Dermis microvascular lymphatic vessel endothelial cell (primary cell): ENCODE measurements at places on chromosomes 16 and 17.

DNA sequence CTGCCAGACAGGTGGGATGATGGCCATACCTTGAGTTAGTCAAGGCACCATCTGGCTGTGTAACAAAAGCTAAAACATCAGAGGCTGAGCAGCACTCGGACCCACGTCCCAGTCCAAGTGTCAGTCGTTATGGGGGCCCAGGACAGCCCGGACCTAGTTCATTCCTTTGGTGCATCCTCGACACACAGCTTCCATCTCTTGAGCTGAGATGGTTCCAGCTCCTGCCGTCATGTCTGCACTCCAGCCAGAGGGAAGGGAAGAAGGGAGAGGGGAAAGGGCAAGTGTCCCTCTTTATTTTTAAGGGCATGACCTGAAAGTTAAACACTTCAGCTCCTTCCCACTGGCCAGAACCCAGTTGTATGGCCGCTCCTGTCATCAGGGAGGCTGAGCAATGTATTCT lies 218.0 kb downstream of the SEC14L1 start:
- no peak for DNase-seq

DNA sequence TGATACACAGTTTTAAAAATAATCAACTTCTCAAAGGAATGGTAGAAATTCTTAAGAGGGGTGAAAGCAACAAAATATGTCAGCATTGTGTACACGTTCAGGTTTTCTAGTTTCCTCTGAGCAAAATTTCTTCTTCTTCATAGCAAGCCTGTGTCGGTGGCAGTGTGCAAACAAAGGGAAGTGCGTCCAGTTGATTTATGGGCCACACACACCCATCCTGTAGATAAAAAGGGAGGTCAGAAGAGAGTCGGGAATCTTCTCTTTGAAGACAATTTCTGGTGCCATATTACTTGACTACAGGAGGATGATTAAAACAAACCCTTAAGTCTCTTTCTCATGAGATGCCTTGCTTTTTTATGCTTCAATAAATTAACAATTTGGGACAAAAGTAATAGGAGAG lies 484.1 kb upstream of the SALL1 start:
- DNase-seq, result no peak

DNA sequence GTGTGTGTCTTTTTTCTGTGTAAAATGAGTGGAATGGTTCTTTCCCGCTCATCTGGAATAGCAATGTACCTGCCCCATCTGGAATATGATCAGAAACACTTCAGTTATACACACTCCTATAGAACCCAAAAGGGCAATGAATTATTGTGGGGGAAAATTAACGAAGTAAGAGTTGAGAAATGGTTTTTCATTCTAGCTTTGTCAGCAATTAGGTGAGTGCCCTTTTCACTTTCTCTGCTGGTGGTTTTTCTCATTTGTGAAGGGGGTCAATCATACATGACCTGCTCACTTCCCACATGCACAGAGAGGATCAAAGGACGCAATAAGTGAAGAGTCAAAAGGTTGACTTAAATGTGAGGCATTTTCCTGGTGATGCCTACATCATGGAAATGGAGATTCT lies 168.0 kb downstream of the HS3ST3B1 start:
- no peak for DNase-seq

GRCh38 chr17:77247048-77247541 lies 106.3 kb downstream of the SEC14L1 start:
- DNase-seq, result peak; percentile 45

- DNase-seq, result no peak
Observed at GRCh38 chr17:76735586-76736348, 1.4 kb downstream of the SRSF2 start.

GRCh38 chr17:16352667-16353316 lies 477 bp downstream of the CENPV start:
- peak; percentile 38 for DNase-seq

- no peak for DNase-seq
Observed at GRCh38 chr16:27226976-27227705, 23.8 kb downstream of the KDM8 start.

- no peak for DNase-seq
Observed at GRCh38 chr17:50424246-50424995, 1.6 kb upstream of the ACSF2 start.

DNA sequence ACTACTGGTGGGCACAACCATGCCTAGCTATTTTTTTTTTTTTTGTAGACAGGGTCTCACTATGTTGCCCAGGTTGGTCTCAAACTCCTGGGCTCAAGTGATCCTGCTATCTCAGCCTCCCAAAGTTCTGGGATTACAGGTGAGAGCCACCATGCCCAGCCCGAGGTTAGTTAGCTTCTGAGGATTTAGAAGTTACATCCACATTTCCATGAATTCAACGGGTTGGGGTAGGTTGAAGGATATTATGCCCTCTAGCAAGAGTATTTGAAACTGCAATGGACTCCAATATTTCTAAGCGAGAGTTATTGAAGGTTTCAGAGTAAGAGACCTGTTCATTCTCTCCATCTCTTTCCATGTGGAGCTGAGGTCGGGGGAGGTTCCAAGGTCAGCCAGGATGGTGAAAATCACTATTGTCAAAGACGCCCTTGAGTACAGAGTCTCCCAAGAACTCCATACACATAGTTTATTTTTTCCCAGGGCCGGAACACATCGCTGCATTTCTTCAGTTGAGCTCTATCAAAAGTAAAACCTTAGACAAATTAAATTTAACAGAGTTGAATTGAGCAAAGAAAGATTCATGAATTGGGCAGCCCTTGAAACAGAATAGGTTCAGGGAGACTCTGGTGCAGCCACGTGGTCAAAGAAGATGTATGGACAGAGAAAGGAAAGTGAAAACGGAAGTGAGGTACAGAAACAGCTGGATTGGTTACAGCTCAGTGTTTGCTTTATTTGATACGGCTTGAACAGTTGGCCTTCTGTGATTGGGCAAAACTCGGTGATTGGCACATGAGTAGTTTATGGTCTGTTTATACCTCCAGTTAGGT lies 19.0 kb upstream of the ITPRIPL2 start:
- DNase-seq, result no peak

GRCh38 chr16:47995354-47995753 lies 160.4 kb downstream of the ABCC12 start:
- DNase-seq, result no peak

DNA sequence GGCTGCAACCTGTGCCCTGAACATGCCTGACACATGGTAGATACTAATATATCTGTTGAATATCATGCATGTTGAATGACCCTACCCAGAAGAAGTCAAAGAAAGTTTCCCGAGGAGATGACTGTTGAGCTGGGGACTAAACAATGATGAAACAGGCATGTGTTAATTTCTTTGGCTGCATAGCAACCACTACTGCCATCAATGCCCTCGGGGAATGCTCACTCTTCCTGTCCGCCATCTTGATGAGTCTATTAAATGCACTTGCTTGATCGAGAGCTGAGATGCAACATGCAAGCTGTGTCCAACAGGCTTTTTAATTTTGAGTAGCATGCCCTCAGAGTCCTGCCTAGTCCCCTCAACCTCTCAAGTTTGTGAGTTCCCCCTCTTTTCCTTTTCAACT lies 31.3 kb downstream of the GRIN2A start:
- no peak for DNase-seq

- no peak for DNase-seq
Observed at GRCh38 chr16:80973991-80974390, 32.7 kb downstream of the CMC2 start.

DNA sequence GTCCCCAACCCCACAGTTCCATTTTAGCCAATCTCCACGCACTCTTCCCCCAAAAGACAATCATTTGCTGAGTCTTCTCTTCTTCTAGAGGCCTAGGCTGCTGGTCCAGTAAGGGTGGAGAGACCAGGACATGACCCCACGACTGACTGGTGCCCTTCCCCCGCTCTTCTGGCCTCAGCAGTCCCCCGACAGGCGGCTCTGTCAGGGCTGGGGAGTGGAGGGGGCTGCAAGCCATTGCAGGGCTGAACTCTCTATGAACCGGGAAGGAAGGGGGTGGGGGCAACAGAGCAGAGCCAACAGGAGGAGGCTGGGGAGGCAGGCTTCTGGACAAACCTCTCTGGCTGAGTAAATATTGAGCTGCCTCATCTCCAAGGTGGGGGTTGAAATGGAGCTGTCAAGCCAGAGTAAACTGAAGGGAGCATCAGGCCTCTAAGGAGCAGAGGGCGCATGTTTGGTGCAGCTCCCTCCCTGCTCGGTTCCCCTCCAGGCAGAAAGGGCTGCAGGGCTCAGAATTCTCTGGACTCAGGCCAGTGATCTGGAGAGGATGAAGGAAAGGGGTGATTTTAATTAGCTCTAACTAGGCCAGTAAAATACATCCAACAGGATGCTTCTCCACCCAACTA lies 8.7 kb downstream of the HOXB1 start:
- no peak for DNase-seq

DNA sequence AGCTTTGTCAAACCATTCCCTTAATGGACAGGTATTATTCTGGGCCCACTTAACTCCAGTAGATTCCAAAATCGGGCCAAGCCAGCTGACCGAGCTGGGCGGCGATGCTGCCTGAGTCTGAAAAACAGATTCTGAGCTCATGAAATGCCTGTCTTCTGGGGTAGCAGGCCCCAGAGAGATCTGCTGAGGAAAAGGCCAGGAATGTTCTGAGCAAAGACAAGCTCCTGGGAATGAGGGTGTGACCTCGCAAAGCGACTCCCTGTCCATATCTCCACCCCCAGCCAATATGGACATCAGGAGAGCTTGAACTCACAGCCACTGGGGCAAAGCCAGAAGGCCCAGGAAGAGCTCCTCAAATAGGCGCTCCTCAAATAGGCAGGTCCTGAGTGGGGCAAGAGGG lies 23.7 kb downstream of the ZNF423 start:
- DNase-seq, result no peak

- DNase-seq, result no peak
Observed at GRCh38 chr17:9028202-9028987, 7.1 kb downstream of the NTN1 start.

DNA sequence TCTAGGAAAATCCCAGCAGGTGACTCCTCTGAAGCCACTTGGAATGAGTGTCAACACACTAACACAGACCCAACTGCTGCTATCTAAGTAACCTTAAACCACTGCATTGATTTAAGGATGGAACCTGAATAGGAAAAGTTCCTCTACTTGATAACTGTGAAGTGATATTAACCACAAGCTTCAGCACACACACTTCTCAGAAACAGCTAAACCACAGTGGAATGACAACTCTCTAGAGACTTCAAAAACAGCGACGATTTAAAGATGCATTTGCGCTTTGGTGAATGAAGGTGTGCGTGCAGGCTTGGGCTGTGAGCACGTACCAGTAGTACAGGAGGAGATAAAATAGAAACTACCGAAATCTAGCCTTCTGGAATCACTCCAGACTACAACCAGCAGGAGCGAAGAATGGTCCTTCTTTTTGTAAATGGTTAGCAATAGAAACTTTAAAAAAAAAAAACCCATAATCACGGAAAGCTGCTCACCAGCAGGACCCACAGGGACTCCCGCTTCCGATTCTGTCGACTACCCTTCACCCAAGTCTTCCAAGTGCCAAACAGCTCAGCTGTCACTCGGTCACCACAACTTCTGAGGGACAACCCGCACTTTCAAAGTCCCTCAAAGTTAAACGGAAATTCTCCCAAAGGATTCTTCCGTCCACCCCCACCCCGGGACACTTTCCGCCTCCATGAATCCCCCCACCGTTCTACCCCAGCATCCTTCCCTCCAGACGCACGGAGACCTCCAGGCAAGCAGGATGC lies 137.7 kb upstream of the CORO6 start:
- no peak for DNase-seq

DNA sequence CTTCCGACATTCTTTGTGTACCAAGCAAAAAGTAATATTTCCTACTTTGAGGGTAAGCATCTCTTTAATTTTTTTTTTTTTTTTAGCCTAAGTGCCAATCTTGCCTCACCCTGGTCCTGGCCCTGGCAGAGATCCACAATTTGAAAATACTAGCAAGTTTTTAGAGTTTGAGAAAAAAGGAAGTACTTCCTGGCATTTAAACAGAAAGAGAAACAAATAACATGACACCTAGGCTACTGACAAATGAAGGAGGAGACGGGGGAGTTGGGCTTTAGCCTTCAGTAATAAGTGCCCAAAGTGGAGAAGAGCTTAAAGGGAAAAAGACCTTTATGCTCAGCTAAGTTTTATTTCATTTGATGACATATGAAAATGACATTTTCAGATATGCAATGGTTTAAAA lies 92.8 kb downstream of the HS3ST3A1 start:
- no peak for DNase-seq

DNA sequence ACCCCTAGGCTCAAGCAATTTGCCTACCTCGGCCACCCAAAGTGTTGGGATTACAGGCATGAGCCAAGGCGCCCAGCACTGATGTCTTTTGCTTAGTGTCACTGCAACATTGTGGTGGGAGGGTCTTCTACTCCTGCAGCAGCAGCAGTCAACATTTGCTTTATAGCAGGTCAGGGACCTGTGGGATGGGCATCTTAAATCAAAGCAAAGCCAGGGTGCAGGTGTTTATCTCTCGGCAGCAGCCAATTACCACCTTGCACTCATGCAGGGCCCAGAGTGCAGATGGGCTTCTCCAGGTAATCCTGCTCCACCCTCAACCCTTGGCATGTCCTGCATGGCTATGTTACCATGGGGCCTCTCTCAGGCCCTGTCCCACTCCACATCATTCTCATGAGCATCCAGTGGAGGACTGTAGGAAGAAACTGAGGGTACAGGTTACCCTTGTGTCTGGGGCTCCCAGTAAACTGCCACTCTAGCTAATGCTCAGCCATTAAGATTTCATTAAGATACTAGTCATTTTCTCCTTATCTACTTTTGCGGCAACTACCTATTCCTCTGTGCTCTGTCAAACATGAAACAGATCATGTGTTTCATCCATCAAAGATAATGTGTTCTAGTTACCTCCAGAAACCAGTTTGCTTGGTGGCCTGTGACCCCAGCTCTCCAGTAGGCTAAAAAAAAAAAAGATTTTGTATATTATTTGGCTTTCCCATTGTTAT lies 16.8 kb downstream of the ADGRG5 start:
- no peak for DNase-seq

GRCh38 chr16:85141491-85142128 lies 29.3 kb upstream of the CIBAR2 start:
- DNase-seq, result no peak

DNA sequence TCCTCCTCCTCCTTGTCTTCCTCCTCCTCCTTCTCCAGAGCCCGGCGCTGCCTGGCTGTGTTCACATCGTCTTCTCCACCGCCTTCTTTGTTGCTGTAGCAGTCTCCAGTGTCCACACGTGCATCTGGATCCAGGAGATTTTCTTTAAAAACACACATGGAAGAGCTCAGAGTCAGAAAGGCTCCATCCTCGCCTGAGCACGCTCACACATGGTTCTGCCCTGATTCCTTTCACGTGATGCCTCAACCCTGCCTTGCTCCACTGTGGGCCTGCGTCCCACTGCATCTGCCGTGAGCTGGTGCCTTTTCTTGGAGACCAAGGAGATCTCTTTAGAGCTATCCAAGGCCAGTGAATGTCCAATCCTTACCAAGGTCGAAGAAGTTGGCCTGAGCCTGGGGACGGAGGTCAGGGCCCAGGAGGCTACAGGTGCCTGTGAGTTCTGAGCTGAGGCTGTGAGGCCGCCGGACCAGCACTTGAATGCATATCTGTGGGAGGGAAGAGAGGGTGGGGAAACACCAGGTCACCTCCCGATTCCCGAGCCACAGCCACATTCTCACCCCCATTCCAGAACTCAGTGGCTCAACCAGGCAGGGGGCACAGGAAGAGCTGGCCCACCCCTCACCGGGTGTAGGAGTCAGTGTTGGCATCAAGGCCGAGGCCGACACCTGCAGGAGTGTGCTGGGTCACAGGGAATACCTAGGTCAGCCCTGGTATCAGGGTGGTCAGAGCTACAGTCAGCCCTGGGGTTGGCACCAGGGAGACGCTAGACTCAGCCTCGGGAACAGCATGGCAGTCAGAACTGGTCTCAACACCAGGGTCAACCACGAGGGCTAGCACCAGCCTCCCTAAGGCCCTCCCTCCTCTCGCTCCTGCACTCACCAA lies 37.6 kb downstream of the HASPIN start:
- DNase-seq, result no peak

GRCh38 chr17:82890926-82891678 lies 51.3 kb upstream of the ZNF750 start:
- no peak for DNase-seq
